GM23338 (cell line): ENCODE measurements at places on chromosomes 6 and 20. TPM values are rescaled to one million over a fixed set of nuclear protein-coding genes. Genes with fewer than 3 reads are reported as not detected.

Gene ZNF831
- total RNA-seq = not detected in 2 replicates

Gene C20orf141
- not detected in 2 replicates for total RNA-seq

Gene RAET1L
- not detected in 2 replicates for total RNA-seq

Gene SMLR1
- not detected in 2 replicates for total RNA-seq

Gene TFAP2D
- not detected in 2 replicates for total RNA-seq

Gene CAP2
- total RNA-seq = 6.7 and 9.4 TPM in 2 replicates

Gene TRIM31
- not detected in 2 replicates for total RNA-seq

Gene SLX4IP
- 7.9 and 9.8 TPM in 2 replicates for total RNA-seq

Gene CNR1
- total RNA-seq = 2.6 and 2.8 TPM in 2 replicates

Gene CCR6
- not detected in 2 replicates for total RNA-seq

DNA sequence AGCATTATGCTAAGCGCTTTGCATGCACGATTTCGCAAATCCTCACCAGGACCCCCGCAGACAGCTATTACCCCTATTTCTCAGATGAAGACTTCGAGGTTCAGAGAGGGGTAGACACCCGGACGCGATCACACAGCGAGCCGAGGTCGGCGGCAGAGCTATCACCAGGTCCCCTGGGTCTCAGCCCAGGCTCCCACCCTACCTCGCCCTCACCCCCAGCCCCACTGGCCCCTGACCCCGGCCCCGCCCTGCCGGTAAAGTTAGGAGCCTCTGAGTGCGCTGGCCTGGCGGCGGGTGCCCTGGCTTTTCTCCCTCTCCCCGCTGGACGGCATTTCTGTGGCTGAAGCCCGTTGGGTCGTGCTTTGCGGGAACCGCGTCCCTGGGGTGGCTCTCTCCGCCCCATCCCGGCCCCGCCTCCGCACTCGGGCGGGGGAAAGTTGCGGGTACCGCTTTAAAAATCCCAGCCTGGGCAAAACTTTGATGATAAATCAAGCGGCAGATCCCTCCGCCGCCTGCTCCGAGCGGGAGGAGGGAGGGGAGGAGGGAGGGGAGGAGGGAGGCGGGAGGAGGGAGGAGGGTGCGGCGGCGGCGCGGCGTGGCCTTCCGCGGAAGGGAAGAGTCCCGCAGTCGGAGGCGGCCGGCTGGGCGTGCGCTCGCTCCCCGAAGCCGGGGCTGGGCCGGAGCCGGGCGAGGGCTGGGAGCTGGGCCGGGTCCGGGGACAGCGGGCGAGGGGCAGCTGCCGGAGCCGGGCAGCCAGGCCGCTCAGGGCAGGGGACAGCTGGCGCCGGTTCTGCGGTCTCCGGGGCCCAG, at the start of gene VSTM2L:
VSTM2L (plus strand) TSS at position 624 of the 810 bp plus-strand sequence. CDS start 224 bp downstream, outside the sequence.
- peak; percentile 77 for DNase-seq

DNA sequence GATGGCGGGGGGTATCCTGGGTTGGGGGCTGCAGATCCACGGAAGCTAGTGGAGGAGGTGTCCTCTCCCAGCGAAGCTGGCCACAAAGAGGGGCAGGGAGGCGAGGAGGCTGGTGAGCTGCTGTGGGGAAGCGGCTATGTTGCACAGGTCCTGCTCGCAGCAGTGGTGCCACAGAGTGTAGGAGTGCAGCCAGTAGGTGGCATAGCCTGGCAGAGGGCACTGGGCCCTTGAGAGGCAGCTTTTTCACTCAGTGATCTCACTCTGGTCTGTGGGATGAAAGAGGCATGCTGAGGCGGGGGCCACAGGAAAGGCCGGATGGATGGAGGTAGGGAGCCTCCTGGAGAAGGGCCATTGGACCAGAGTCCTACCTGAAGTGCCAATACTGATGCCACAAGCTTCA, 2.9 kb upstream of the LY6G6D start:
- DNase-seq = no peak

DNA sequence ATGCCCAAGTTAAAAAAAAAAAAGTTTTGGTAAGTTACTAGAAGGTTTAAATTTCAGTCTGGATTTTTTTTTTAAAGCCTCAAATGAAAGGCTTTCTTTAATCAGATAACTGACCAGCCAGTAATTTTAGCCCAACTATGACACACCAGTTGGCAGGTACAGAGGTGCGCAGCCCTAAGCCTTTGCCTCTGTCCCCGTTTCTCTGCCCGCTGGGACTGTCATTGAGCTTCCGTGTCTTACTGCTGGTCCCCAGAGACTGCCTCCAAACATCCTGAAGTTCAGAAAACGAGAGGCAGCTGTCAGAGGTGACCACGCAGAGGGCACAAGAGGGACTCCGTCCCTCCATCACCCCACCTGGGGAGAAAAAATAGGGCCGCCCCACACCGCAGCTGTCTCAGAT, 118.2 kb downstream of the RPS12 start:
- DNase-seq = no peak

- DNase-seq = no peak
Measured at GRCh38 chr6:149179431-149179830, 138.1 kb upstream of the TAB2 start.

GRCh38 chr6:144744720-144745119, 459.6 kb downstream of the UTRN start:
- peak; percentile 43 for DNase-seq

DNA sequence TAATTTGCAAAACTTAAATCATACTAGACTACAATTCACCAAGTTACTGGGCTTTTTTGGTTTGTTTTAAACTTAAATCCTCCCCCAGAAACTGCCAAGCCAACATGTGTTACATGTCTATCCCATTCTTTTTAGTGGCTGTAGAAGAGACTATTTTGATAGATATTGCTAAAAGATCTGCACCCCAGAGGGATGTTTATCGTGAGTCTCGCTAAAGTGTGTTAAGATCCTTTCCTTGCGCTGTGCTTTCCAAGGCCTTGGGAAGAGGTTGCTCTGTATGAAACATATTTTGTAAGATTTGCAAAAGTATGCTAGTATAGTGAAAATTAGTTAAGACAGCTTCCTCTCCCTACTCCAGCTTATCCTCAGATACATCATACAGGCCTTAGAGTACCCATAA, 63.0 kb downstream of the GPX5 start:
- DNase-seq = no peak

- DNase-seq = no peak
Measured at GRCh38 chr6:44833248-44833647, 445.7 kb downstream of the CDC5L start.

- DNase-seq = no peak
Measured at GRCh38 chr6:9087470-9087869, 652.1 kb upstream of the SLC35B3 start.

GRCh38 chr6:30000156-30000791, 57.9 kb downstream of the HLA-A start:
- no peak for DNase-seq

GRCh38 chr6:136783495-136784270, 8.6 kb downstream of the MAP3K5 start:
- no peak for DNase-seq

DNA sequence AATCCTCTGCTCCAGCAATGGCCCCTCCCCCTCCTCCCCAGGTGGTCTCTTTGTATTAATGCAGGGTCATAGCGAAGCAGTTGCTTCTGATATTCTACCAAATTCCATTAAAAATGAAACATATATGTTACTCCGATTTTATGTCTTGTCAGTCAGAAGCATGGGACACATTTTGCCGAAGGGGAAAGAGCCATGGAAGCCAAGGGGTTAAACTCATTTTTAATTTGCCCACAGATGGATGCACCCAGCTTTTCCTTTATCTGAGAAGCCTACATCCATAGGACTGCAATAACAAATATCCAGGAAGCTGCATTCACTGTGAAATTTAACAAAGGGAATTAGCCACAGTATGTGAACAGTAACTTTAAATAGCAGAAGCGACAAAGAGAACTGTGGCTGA, 688.2 kb downstream of the QKI start:
- no peak for DNase-seq

DNA sequence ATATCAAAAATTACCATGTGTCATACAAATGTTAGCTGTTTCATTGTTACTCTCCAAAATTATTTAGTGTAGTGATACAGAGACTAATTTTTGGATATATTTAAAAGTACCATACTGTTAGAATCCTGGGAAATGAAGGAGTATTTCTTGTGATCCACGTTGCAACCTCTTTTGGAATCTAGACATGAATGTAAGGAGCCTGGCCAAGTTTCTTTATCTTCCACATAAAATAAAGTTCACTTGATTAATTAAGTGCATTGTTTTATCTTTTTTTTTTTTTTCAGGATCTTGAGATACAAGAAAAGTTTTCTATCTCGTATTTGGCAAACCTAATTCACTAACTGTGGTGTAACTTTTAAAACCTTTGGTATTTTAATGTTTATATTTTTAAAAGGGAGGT, 270.7 kb downstream of the SOX4 start:
- DNase-seq = no peak

- DNase-seq = no peak
Measured at GRCh38 chr20:45917790-45918141, 5.8 kb upstream of the PLTP start.

- DNase-seq = no peak
Measured at GRCh38 chr20:61442075-61442670, 190.1 kb downstream of the CDH4 start.

DNA sequence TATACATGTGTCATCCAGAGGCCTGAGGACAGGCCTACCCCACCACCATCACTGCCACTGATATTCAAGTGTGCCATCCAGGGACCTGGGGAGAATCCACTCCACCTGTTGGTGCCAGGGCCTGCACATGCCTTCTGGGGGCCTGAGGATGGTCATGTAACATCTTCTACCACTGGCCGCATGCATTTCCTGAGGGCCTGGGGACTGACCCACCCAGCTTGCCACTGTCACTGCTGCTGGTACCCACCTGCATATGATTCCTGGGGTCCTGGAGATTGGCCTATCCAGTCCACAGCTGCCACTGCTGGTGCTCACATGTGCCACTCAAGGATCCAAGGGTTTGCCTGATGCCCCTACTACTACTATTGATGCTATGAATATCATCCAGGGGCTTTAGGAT, 184.3 kb upstream of the SYNCRIP start:
- no peak for DNase-seq

- DNase-seq = peak; percentile 60
Measured at GRCh38 chr6:127690092-127690491, 113.1 kb downstream of the C6orf58 start.

GRCh38 chr20:32114305-32114960, 4.9 kb downstream of the TM9SF4 start:
- DNase-seq = no peak

- DNase-seq = no peak
Measured at GRCh38 chr20:55668631-55669030, 336.7 kb downstream of the CBLN4 start.

- DNase-seq = no peak
Measured at GRCh38 chr6:161238081-161238480, 35.8 kb downstream of the AGPAT4 start.

DNA sequence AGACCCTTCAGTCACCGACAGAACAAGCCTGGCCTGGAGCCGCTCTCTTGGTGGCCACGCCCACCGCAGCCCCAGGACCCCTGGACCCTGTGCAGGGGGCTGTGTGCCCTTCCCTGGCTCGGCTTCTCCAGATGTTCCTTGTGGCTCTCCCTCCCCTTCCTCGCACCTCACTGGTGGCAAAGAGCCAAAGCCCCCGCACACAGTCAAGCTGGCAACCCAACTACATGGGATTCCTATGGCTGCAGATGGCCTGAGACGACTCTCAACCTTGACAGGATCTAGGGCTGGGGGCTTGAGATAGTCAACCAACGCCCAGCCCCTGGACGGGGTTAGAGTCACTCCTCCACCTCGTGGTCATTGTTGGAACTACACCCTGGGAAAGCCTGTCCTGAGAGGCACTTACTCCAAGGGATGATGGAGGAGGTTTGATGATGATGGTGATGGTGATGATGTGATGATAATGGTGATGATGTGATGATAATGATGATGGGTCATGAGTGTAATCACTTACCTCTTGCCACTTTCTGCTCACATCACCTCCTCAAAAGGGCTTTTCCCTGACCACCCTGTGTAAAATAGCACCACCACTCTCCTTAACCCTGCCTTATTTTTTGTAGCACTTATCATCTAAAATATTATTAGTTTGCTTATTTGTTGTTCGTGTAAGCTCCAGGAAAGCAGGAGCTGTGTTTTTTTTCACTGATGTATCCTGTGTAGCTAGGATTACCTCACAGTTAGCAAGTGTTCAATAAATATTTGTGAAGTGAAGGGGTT, 278.4 kb downstream of the LRFN2 start:
- peak; percentile 92 for DNase-seq

DNA sequence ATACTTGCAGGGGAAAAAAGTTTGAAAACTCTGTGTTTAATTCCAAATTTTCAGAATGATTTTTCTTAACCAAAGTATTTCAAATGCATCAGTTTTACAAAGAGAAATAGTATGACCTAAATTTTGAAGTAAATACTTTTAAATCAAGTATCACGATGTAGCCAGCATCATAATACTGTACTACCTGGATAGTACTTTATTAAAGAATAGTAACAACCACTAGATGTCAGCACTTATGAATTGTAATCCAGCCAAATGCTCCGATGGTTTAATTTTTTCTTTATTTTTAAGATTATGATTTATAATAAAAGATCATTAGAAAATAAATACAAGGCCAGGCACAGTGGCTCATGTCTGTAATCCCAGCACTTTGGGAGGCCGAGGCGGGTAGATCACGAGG, 37.2 kb upstream of the HACE1 start:
- DNase-seq = peak; percentile 9

DNA sequence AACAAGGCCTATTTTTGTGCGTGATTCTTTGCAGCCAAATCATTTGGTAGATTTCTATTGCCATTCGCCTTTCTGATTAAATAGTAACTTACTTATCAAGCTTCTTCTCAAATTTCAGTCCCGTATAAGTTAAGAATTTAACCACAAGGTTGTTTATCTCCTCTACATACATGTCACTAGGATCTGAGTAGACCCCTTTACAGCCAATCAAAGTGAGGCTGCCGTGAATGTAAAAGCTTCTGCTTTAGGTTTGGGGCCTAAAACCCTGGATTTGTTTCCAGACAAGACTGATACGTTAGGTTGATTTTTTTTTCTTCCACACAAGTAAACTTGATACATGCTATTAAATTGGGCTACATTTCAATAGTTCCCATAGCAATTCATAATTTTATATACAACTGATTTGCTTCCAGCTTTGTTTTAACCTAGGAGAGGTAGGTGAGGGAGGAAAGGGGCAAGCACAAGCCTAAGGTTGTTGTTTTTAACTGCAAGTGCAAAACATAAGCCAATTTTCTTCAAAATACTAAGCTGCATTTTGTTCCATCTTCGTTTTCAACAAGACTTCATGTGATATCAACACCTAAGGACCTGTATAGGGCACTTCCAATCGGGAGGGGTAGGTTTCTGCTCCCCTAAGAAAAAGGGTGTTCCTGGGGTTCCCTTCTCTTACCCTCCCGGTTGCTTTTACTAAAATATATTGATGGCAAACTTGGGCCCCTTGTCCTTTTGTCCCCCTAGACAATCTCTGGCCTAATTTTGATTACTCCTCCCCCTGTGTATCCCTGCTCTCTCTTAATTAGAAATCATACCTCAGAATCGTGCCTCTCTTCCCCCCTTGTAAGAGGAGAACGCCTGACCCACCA, 1.7 kb downstream of the RANBP9 start:
- DNase-seq = peak; percentile 30

DNA sequence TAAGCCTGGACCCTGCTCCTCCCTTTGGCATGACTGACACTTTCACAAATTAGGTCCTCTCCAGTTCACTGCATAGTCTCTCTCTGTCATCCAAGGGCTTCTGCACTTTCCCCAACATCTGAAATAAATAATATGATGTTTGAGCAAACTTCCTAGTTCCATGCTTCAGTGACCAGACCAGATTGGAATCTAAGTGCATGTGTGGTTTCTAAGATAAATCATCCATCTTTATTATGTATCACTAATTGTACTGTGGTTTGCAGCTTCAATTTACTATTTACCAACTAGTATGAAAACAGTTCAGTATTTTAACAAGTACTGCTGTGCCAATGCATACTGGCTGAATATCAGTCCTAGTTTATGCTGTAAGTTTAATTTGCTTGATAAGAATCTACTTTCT, 18.7 kb downstream of the SESN1 start:
- DNase-seq = no peak
